D721Med (cell line): ENCODE measurements at places on chromosomes 5 and 9.

- DNase-seq = no peak
These were observed 27.1 kb downstream of the LARP1 start for GRCh38 chr5:154782326-154782725.

GRCh38 chr5:131877873-131878272 lies 67.6 kb downstream of the MEIKIN start:
- DNase-seq = no peak

DNA sequence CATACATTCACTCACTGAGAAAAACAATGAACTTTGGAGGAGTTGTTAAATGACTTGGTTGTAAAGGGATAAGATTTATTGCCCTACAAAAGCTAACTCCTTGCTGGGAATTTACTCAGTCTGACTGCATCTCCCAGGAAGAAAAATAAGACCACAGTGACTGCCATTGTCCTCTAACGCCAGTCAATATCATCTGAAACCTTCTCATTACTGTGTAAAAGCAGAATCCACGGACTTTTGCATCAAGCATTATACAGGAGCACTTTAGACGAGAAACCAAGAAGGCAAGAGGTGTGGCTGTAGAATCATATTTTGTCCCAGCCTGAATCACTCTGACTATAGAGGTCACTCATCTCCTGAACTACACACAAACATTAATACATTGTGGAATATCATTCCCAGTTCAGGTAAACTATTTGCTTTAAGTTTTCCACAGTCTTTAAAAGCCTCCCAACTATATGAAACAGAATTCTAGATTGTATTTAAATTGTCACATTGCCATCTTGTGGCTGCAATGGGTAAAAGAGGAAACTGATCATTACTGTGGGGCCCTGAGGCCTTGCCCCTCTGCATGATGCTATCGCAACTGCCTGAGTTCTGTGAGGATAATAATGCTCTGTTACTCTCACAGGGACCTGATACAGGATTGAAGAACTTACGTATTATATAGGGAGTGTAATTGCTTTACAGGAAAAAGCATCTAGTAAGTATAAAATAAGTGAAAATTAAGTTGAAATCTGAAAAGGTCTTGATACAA lies 142.9 kb downstream of the SLCO4C1 start:
- DNase-seq = no peak

- no peak for DNase-seq
These were observed 17.0 kb upstream of the NDUFS4 start for GRCh38 chr5:53543401-53543800.

GRCh38 chr9:104858271-104858670 lies 69.7 kb downstream of the ABCA1 start:
- no peak for DNase-seq

- DNase-seq = no peak
These were observed 15.6 kb downstream of the IRF1 start for GRCh38 chr5:132474881-132475496.

- DNase-seq = no peak
These were observed 297.6 kb downstream of the MAN2A1 start for GRCh38 chr5:109987355-109987754.

DNA sequence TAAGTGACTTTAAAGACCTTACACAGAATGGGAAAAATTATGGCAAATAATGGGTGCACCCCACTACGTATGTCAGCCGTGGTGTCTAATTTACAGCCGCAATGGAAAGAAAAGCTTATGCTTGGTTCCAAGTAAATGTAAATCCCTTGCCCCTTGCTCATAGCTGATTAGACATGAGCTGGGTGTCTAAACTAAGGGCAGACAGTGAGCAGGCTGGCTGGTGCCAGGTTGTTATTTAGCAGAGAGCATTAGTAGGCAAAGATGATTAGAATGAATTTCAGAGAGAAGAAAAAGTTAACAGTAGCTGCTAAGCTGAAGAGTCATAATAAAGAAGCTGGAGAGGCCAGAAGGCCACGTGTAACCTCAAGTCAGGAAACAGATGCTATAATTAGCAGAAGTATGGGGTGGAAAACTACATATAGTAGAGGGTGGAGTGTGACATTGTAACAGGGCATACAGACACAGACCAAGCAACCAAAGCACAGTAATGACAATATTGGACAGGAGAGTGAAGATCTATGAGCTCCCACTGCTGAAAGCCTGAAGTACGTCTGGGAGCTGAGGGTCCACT lies 257.7 kb downstream of the MCTP1 start:
- DNase-seq = no peak

- DNase-seq = no peak
These were observed 85.4 kb upstream of the PRRC1 start for GRCh38 chr5:127431977-127432585.

- no peak for DNase-seq
These were observed 64.3 kb upstream of the CAMK4 start for GRCh38 chr5:111159845-111160244.

- no peak for DNase-seq
These were observed 57.6 kb downstream of the KIF24 start for GRCh38 chr9:34271265-34272006.

DNA sequence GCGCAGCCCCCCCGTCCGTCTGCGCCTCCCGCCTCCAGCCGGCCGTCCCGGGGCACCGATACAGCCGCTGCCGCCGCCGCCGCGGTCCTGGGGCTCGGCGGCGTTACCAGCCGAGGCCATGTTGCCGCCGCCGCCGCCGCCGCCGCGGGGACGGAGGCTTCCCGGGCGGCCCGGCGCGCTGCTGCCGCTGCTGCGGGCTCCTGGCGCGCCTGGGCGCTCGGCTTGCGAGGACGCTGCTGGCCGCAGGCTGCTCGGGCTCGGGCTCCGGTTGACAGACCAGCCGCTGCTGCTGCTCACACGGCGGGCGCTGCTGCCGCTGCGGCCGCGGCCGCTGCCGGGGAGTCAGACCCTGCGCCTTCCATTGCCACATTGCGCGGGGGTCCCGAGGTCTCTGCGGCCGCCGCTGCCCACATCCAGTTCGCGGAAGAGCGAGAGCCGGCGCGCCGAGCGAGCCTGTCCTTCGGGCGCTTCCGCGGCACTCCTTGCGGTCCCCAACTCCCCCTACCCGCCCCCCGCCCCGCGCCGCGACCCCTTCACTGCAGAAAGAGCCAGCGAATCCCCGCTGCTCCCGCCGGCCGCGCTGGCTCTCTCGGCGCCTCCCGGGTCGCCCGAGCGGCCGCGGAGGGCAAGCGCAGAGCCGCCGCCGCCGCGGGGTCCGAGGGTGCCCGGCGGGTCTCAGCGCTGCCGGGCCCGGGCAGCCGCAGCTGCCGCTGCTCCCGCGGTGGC lies 8.4 kb downstream of the PTCH1 start:
- DNase-seq = no peak

GRCh38 chr9:35834260-35835215 lies 5.5 kb downstream of the TMEM8B start:
- no peak for DNase-seq

DNA sequence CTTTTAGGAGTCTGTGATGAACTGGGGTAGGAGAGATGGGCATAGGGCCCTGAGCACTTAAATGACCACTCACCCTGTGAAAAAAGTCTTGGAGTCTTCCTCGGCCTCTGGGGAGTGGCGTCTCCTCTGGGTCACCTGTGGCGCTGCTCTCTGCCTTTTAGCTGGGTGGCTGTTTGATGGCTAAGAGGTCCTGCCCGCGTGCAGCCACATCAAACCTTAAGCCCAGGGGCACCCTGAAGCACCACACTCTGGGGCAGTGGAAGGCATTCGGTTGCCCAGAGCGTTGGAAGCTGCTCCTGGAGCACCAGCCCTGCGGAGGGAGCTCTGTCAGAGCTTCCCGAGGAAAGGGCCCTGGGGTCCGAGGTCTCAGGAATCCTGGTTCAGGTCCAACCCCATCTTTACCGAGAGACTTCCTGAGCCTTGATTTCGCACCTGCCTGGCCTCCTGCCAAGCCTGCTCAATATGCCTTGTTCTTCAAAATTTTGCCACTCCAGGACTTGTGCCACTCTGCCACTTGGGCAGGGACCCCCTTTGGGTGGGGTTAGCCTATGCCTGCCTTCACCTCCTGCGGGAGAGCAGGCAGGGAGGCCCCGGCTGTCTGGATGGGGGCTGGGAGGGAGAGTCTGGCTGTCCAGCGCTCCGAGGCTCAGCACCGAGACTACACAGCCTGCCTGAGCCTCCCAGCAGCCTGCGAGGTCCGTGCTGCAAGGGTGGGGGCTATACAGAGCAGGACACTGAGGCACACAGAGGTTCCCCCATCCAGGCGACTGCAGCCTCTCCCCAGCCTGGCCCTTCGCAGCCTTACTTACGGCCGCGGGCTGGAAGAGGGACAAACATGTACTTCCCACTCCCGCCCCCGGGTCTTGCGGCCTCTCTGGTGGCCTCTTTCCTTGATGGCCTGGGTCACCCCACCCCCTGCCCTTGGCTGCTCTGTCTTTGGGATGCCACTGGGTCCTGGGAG lies 63.4 kb upstream of the RNU6ATAC start:
- no peak for DNase-seq

DNA sequence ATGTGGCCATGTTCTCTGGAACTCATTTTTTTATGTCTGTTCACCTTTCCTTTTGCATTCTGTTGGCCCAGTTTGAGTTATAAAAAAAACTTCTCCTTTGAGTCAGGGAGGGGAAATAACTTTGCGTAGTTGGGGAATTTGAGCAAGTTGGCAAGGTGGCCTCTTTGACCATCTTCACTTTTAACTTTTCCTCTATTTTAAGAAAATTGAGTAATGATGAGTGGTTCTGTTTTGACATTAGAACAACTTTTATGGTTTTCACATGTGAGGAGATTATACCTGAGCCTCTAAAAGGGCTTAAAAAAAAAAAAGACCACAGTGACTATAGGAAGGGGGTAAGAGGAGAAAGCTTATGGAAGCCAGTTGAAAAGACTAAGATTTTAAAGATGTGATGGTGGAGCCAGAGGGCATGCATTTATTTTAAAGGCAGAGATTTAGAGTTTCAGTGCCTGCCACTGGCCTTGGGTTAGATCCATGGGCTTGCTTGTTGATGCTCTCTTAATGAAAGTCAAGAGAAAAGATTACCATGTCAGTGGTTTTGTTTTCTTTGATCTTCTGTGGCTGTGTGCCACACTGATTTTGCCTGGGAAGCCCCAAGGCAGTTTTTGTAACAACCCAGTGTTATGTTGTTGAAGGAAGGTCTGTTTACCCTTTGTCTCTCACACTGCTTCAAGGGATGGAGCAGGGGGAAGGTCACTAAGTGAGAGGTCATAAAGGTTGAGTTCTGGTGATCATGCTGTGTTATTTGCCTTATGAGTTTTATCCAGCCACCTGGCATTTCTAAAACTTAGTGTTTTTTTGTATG lies 219.7 kb upstream of the CD180 start:
- no peak for DNase-seq

GRCh38 chr9:95927271-95928004 lies 51.9 kb downstream of the ERCC6L2 start:
- DNase-seq = no peak

GRCh38 chr5:43215073-43215631 lies 23.1 kb downstream of the NIM1K start:
- DNase-seq = no peak

GRCh38 chr5:176562189-176562588 lies 13.0 kb downstream of the CDHR2 start:
- DNase-seq = no peak

GRCh38 chr5:140672455-140673186 lies 755 bp downstream of the DND1 start:
- no peak for DNase-seq

GRCh38 chr9:75880618-75881017 lies 9.9 kb upstream of the PCSK5 start:
- DNase-seq = no peak

- no peak for DNase-seq
These were observed 687.1 kb downstream of the TLE1 start for GRCh38 chr9:81002242-81002641.

GRCh38 chr9:129688285-129689043 lies 23.0 kb downstream of the PRRX2 start:
- no peak for DNase-seq

GRCh38 chr9:135602789-135603481 lies 36.4 kb downstream of the GLT6D1 start:
- DNase-seq = peak; percentile 62

DNA sequence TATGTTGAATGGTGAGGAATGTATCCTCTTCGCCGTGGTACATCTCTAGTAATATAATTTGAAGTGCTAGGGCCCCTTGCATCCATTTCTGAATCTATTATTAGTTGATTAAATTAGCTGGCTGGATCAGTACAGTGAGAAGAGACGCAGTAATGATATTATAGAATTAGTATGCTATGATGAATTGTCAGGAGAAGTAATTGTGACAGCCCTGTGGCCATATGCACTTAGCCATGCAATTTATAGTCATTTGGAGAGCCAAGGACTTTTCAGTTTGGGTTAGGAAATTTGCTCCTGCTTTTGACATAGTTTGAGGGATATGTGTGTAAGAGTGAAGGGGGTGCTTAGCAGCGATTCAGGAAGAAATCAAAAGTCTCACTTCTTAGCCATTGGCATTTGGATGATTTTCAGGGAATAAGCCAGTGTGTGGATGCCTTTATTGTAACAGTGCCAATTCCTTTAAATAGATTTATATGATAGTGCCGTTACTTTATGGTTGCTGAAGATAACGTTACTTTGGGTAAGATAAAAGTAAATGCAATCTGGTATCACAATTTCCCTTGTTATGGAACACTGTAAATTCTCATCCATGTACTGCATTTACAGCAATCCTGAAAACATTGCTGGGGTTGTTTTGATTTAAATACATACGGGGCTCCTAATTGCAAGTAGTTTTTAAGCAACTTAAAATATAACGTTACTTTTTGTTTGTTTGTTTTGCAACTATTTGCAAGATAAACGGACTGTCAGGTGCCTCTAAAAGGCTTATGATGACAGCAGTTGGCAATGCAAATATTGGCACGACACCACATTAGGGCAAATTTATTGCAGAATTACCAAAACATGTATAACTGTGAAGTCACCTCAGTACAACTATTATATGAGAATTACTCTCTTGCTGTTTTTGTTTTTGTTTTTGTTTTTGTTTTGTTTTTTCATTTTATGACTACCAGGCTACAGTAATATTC lies 875.4 kb upstream of the WWC1 start:
- DNase-seq = no peak

GRCh38 chr9:9747787-9748186 lies 865.0 kb downstream of the PTPRD start:
- no peak for DNase-seq

GRCh38 chr9:91782708-91783214 lies 167.3 kb downstream of the ROR2 start:
- no peak for DNase-seq

DNA sequence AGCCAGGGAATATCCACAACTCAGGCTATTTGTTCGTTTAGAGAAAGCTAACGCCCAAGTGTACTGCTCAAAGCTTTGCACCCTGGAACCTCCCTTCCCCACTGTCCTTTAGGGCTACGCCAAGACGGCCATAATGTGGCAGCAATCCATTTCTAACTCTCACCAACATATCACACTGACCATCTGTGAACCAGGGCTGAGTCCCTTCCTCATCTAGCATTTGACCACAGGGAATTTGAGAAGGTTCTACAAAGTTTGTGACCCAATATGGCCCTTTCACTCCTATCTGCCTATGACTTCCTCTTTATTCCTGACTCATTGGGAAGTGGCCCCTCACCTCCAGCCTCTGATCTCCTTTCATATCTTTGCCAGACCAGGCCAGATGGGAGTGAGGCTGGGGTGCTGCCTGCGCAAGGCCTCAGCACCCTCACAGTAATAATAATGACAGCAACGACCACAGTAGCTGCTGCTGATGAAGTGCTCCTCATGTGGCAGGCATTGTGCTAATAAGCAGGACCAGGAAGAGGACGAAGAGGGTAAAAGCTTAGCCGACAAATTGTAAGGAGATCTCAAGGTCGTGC lies 9.3 kb upstream of the ARAP3 start:
- no peak for DNase-seq

- no peak for DNase-seq
These were observed 12.2 kb upstream of the ALDH1B1 start for GRCh38 chr9:38380230-38380871.
